Dorsolateral prefrontal cortex (tissue), 122 donors: ENCODE measurements at places on chromosomes 11 and 22.

GRCh38 chr11:76592961-76593360, 77.6 kb downstream of the LRRC32 start:
- DNase-seq = no peak

GRCh38 chr11:11534981-11535380, 86.8 kb downstream of the GALNT18 start:
- DNase-seq = no peak

GRCh38 chr11:27509908-27510307, 3.3 kb upstream of the LIN7C start:
- no peak for DNase-seq

DNA sequence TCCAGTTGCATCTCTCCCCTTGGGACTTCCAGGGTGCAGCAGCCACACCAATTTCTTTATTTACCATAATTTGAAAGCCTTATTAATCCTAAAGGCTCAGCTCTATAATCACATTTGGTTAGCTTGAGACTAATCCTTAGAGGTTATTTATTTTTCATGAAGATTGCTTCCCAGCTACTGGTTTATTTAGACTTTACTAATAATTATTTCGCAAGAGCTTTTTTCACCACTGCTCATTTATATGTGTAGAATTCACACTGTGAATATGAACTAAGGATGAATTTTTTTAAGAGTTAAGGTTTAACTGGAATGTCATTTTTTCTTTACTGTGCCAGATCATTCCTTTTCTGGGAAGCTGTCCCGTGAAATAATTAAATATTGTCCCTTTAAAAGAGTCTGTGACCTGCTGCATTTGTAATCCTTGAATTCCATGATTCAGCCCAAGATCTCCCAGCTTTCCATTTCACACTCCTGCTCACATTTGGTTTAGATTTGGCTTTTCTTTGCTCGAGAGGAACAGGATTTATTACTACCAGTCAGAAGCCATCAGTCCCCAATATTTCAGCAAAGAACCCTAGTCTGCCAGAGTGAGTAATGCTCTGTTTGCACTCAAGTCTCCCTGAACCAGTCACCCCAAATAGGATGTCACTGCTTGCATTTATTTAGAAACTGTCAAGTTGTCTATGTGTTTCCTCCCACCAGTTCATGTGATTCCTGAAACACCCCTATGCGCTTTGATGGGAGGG, 4.4 kb upstream of the CD44 start:
- no peak for DNase-seq

DNA sequence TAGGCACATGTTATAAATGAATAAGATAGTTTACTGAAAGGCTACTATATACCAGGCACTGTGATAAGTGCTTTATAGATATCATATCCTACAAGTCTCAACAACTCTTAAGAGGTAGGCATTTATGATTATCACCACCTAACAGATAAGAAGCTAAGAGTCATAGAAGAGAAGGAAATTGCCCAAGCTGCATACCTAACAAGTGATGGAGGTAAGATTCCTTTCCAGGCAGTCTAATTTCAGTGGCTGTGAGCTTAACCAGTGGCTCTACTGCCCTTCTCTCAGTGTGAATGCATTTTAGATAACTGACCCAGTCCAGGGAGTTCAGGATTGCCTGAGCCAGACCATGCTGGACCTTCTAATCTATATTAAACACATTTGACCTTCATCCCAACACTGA, 39.2 kb downstream of the HEPHL1 start:
- no peak for DNase-seq

GRCh38 chr11:14330881-14331280, 28.1 kb downstream of the RRAS2 start:
- DNase-seq = no peak

DNA sequence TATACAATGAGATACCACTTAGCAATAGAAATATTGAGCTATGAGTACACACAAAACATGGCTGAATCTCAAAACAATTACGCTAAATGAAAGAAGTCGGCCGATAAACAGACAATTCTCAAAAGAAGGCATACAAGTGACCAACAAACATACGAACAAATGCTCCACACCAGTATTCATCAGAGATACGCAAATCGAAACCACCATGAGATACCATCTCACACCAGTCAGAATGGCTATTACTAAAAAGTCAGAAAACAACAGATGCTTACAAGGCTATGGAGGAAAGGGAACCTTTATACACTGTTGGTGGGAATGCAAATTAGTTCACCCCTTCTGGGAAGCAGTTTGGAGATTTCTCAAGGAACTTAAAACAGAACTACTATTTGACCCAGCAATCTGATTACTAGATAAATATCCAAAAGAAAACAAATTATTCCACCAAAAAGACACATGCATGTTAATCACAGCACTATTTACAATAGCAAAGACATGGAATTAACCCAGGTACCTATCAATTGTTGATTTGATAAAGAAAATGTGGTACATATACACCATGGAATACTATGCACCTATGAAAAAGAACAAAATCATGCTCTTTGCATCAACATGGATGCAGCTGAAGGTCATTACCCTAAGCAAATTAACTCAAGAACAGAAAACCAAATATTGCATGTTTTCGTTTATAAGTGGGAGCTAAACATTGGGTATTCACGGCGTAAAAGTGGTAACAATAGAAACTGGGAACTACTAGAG, 90.9 kb upstream of the GRAMD1B start:
- no peak for DNase-seq

GRCh38 chr11:120974965-120975364, 48.9 kb upstream of the TBCEL start:
- no peak for DNase-seq

DNA sequence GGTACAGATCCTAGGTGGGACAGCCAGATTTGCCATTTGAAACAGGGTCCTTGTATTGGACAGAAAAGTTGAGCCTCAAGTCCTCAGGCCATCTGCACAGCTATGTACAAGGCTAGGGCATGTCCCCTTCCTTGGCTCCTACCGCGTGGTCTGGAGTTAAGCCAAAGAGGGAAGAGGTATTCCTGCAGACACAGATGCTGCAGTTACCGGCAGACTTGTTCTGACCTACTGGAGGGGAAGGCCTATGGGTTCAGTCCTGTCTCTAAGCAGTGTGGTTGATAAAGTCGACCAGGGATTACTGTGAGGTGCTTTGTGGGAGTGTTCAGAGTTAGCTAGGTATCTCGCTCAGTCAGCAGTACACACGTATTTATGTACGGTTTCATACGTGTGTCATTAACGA, 180.6 kb downstream of the ADAMTS15 start:
- DNase-seq = no peak
